ENCODE measurements at places on chromosomes 2 and 18. TPM values are rescaled to one million over a fixed set of nuclear protein-coding genes. Genes with fewer than 3 reads are reported as not detected.

DNA sequence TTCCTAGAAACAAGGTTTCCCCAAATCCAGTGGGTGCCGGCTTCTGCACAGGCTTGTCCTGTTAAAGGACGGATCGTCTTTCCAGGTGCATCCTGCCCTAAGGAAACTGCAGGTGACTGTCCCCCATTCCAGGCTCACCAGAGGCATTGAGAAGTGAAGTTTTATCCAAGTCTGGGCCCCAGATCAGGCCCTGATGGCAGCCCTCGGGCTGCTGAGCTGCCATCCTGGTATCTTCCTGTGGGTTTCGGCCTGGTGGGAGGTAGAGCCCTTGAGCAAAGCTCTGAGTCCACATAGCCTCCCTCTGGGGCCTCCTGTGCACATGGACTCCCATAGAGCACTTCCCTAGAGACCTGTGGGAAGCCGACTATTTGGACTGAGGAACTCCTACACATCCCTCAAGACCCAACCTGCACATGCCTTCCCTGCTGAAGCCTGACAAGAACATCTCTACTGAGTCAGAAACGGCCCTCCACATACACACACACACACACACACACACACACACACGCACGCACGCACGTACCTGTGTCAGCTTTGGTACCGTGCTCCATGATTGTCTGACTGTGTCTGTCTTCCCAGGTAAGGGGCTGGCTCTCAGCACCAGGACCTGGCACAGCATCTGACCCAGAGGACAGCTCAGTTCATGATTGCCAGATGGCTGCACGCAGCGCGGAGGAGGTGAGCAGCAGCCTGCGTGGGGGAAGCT, 16.4 kb downstream of the TNS1 start:
- DNase-seq = no peak

DNA sequence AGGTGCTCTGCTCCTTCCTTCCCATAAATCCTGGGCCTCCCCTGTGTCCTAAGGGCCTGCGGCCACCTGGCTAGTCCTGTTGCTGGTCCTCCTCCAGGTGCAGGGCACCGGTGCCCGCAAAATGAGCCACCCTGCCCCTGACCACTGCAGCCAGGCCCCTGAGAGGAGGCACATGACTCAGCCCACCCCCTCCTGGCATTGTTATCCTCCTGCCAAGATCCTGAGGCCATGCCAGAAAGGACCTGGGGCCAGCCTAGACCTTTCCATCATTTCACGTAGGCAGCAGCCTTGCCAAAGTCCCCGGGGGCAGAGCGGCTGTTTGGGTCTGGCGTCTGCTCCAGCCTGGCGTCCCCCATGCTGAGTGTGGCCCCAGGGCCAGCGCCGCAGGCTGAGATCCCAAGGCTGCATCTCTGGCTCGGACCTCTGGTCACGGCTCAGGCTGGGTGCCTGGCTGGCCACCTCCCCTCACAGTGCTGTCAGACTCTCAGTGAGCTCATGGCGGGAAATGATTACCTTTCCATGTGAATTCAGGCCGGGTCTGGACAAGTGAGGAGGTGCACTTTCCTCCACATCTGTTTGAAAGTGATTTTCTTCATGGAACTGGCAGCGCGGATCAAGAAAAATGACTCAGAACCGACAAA, 81.0 kb downstream of the NDUFA10 start:
- no peak for DNase-seq

DNA sequence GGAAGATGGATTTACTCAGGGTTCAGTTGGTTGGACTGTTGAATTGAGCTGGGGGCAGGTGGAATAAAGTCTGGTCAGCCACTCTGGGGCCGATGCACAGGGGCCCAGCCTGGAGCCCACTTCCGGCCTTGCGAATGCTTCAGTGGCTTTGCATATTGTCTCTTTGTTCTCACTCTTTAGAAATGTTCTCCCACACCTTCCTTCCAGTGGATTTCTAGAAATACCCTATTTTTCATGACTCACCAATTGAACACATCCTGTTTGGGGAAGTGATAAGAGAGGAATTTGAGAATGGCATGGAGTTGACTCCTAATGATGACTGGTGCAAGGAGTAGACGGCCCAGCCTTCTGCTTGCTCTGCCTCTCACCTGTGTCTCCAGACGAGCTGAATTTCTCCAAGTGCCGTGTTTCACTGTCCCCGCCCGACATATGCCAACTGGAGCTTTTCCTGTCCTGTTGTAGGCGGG, 28.1 kb downstream of the ASAP2 start:
- DNase-seq = peak; percentile 95

DNA sequence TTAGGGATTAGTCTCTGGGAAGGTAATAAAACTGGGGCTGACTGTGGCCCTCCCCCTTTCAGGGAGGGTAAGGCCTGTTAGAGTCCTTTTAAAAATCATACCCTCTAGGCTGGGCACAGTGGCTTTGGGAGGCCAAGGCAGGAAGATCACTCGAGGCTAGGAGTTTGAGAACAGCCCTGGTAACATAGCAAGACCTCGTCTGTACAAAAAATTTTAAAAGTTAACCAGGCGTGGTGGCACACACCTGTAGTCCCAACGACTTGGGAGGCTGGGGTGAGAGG, 118.7 kb downstream of the STPG4 start:
- DNase-seq = no peak

GRCh38 chr2:29742656-29743055, 178.7 kb downstream of the ALK start:
- DNase-seq = no peak

DNA sequence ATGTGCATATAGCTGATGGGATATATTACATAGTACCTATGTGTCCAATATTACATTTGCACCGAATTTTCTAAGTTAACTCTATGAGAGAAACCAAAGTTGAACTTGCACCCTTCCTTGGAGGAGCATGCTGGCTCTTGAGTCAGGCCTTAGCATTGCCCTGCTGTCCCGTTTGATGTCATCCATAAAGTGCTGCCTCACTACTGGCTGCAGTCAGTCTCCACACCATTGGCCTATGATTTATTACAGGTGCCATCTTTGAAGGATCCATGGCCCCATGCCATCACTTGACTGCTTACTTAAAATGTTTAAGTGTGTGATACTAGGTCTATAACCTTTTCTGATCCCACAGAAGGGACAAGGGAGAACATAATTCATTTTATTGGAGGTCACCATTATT, 249.3 kb upstream of the RBBP8 start:
- no peak for DNase-seq

GRCh38 chr18:713135-713490, 683 bp upstream of the ENOSF1 start:
- DNase-seq = no peak

DNA sequence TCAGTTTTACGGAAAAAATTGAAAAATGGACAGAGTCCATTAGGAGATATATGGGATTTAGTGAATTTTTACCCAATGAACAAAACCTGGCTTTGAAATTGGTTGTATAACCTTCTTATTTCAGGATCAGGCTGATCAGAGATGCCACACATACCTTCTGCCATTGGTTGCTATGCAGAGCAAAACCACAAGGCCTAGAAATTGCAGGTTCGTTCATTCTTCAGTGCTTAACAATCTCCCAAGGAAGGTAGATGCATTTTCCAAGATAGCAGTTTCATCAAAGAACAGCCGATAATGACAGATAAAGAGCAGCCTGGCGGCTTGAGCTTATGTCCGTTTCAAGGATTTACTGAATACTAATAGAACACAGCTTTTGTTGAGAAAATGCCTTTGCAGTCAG, 868.8 kb downstream of the EPHA4 start:
- DNase-seq = no peak

DNA sequence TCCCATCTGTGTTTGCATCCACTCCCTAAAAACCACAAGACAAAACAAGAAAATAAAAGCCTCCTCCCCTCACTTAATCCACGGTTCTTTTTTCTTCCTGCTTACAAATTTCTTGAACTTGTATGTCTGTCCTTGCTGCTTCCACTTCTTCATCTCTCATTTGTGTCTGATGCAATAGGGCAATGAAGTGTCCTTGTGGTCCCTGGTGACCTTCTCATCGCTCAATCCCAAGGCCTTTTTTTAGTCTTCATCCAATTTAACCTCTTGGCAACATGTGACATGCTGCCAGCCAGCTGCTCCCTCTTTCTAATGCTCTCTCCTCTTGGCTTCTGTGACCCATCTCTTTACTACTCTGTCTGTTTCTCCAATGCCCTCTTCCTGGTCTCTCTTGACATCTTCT, 87.6 kb downstream of the SEMA4F start:
- no peak for DNase-seq

- DNase-seq = peak; percentile 94
Observed at GRCh38 chr2:178279142-178279541, 84.8 kb downstream of the OSBPL6 start.

GRCh38 chr2:222653280-222653679, 2.6 kb downstream of the FARSB start:
- no peak for DNase-seq

GRCh38 chr2:111244864-111245263, 124.2 kb downstream of the BCL2L11 start:
- no peak for DNase-seq

- DNase-seq = peak; percentile 83
Observed at GRCh38 chr2:176187899-176188773, at the start of gene HOXD1. TSS of gene HOXD1 (plus strand) at chr2:176188668. CDS start at chr2:176188802, 134 bp downstream.

DNA sequence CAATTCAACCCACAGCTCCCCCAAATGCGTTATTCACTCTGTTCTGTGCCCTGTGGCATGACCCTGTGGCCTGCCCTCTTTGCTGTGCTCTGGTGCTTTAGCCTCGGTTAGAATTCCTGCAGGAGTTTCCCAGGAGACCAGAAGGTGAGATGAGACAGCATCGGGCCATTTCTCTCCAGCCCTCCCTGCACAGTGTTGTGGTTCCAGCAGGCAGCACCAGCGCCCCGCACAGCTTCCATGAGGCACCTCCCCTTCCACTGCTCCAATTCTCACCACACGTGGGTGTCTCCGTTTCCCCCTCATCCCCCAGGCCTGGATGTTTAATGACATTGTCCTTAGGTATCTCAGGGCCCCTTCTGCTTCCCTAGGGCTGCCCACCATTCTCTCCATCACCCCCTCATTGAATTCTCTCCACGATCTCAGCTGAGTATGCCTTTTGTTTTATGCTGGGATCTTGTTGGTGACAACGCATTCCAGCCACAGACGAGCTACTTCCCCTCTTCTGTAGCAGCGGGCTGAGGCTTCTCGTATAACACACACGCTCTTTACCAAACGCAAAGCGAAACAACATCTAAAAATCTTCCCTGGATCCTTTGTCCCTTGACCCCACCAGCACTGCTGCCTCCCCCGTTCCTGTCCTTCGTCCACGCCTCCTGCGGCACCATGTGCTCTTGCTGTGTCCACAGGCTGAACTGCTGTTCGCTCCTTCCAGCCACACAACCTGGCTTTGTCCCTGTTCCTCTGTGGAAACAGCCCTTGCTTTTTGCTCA, 35.1 kb downstream of the ACKR3 start:
- DNase-seq = no peak

DNA sequence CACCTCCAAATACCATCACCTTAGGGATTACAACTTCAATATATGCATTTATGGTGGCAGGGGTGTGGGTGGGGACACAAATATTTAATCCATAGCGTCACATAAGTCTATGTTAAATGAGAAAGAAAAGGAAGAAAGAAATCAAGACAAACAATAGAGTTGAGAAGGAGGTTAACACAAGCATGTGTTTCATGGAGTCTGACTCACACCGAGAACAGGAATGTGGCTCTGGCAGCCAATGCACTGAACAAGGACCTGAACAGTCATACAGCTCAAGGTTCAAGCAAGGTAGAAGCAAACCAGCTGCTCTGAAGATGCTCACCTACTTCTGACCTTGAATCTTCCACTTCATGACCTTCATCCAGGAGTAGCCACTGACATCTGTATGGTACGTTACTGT, 36.2 kb upstream of the LPIN1 start:
- DNase-seq = peak; percentile 78

- DNase-seq = no peak
Observed at GRCh38 chr2:235467588-235467987, 26.3 kb upstream of the AGAP1 start.

DNA sequence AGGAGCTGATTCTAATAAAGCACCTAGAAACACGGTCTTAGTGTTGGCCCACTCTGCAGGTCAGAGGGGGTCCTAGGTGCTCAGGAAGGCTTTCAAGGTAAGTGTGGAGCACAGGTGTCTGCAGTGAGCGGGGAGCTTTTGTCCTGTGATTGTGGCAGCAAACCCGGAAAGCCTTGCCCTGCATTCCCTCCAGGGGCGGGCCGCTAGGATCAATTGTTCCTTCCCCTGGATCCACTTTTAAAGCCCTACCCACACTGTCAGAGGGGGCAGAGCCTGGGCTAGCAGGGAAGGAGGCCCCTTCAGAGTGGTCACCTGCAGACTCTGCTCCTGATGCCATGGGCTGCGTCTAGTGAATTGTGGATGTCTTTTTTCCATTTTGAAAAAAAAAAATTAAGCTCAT, 176.0 kb downstream of the CTIF start:
- DNase-seq = no peak

DNA sequence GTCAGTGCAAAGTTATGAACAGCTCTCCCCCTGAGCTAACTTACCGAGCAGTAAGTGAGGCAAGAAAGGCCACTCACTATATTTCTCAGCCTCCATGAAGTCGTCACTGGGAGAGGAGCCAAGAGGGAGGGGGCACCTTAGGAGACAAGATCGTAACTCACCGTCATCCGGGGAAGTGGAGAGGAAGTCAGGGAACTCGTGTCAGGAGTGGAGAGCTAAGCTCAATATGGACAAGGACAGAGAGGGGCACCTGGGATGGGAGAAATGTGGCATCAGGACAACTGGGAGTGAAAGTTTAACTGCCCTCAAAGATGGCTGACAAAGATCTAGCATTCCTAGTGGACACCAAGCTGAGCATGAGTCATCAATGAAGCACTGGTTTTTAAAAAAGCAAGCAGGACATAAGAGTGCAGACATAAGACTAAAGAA, 37.1 kb downstream of the BCL11A start:
- DNase-seq = no peak

GRCh38 chr2:11435036-11435435, 30.9 kb downstream of the E2F6 start:
- no peak for DNase-seq

Gene TNFAIP6
- not detected for polyA plus RNA-seq

Gene RAX
- not detected for polyA plus RNA-seq

Gene VWA3B
- polyA plus RNA-seq = not detected

Gene RAB27B
- not detected for polyA plus RNA-seq

Gene SCN2A
- polyA plus RNA-seq = not detected

Gene FBXO41
- 0.88 TPM for polyA plus RNA-seq

Gene LANCL1
- 19.6 TPM for polyA plus RNA-seq

Gene DCDC2C
- polyA plus RNA-seq = not detected

Gene SOWAHC
- 1.0 TPM for polyA plus RNA-seq

Gene LRATD1
- polyA plus RNA-seq = not detected

Gene LOXHD1
- polyA plus RNA-seq = not detected

Gene TSHZ1
- 3.7 TPM for polyA plus RNA-seq

Gene ALPI
- polyA plus RNA-seq = not detected
